ENCODE measurements at places on chromosomes 1 and 21.

DNA sequence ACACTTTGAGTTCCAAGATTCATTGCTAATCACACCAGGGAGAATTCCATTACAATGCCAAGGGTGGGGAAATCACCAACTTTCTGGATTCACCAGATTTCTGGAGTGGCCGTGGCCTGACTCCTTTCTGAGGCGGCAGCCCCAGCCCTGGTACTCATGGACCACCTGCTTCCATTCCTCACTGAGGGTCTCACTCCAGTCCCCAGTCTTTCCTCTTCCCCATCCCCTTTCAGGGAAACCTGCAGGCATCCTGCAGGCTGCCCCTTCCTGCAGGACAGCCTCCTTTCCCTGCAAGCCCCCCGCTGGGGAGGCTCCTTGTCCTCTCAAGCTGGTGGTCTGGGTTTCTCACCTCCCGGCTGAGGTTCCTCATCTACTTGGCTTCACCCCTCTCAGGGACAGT lies 12.7 kb upstream of the CDK18 start:
- no peak for DNase-seq

- no peak for DNase-seq
These were observed 2.8 kb upstream of the ECE1 start for GRCh38 chr1:21292984-21293536.

GRCh38 chr1:5688081-5689077 lies 303.8 kb downstream of the NPHP4 start:
- DNase-seq: no peak

DNA sequence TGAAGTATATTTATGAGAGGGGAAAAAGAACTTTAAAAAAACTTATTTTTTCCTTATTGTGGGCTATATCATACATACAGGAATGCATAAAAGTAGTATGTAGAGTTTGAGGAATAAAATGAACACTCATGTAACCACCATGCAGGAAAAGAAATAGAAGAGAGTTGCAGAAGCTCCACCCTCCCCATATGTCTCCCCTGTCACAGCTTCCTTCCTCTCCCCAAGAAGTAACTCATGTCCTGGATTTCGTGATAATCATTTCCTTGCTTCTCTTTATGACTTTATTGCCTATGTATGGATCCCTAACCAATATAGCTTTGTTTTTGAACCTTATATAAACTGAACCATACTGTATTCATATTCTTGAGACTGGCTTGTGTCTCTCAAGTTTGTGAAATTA lies 126.4 kb downstream of the ZZZ3 start:
- no peak for DNase-seq

- DNase-seq: no peak
These were observed 22.8 kb upstream of the EFNA1 start for GRCh38 chr1:155104605-155105534.

DNA sequence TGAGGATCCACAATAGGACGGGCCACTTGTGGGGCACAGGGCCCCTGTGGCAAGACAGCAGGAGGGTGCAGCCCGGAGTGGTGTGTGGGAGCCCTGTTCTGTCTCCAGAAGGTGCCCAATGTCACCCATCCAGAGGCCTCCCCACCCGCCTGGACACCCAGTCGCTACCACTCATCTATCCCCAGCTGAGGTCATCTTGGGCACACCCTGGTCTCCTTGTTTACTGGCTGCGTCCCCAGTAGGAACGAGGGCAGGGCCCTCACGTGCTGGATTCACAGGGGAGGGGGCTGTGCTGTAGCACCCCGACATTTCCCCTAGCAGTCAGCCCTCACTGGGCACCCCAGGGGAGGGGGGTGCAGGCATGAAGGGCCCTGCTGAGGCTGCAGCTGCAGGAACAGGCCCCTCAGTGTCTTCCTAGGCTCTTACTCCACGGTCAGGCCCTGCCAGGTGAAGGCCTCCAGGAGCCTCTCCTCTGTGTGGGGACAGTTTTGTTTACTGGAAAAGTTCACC lies 2.3 kb upstream of the TNNT2 start:
- no peak for DNase-seq

GRCh38 chr21:26112975-26113374 lies 57.6 kb downstream of the APP start:
- DNase-seq: no peak

DNA sequence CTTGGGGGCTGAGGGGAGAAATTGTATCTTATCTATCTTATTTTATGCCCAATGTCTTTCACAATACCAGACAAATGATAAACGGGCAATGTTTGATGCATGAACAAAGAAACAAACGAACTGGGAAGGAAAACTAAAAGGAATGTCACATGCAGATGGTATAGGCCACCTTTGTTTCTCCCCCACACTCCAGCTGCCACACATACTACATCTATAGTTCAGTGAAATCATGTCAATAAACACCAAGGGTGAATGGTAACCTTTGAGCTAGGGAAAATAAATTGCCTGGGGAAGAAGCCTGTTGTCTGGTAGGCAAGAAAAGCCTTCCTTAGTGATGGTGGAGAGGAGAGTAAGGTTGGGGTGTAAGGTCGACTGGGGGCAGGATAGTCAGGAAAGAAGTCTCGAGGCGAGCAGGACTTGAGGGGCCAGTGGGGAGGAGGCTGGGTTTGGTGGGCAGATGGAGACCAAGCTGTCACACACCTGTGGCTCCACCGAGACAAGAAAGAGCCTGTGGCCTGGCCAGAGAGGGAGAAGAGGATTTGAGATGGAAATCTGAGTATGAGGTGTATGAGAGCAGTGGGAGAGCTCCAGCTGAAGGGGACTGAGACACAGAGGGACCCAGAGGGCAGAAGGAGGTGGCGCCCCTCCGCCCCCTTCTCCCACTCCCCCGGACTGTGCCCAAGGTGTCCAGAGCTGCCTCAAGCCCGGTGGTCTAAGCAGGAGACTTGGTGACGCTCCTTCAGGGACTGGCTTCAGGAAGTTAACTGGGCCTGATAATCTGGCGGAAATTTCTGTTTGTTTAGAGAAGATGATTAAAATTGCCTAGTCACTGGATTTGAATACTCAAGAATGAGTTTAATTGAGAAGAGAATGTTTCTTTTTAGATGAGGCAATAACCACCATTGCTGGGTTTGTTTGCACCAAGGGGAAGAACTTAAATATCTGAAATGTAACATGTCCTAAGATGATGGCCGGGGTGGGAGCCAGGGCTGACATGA lies 37.3 kb downstream of the ATF3 start:
- DNase-seq: no peak
